BJ (cell line): ENCODE measurements at places on chromosomes 2 and 18.

GRCh38 chr2:217995731-217996231, 7.0 kb downstream of the TNS1 start:
- DNase-seq = no peak

GRCh38 chr18:57881818-57882413, 78.8 kb upstream of the ATP8B1 start:
- peak; percentile 33 for DNase-seq

- DNase-seq = no peak
Measured at GRCh38 chr2:181157326-181157725, 176.9 kb downstream of the UBE2E3 start.

- DNase-seq = no peak
Measured at GRCh38 chr2:36490749-36491148, 107.2 kb downstream of the FEZ2 start.

- DNase-seq = peak; percentile 55
Measured at GRCh38 chr18:58367425-58368140, 261.3 kb downstream of the ALPK2 start.
